ENCODE measurements at places on chromosomes 3 and 15.

- no peak for DNase-seq
Measured at GRCh38 chr3:31906182-31906581, 74.9 kb downstream of the OSBPL10 start.

GRCh38 chr15:56616551-56616950 lies 116.8 kb downstream of the ZNF280D start:
- DNase-seq, result no peak

DNA sequence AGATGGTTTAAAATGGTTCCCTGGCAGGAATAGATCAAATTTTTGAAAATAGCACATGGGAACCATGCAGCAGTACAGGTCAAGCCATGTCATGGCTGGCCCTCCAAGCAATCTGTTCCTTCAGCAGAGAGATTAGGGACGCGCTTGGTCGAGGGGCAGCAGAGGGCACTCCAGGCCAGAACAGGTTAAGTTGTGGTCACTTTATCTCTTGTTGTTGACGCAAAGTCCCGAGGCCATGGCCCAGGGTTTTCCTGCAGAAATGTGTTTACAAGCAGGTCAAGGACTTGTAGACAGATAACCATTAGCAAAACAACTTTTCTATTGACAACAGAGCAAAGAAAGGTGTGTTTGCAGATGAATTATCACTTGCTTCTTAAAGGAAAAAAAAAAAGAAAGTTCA lies 570.0 kb upstream of the NR2F2 start:
- DNase-seq, result no peak

DNA sequence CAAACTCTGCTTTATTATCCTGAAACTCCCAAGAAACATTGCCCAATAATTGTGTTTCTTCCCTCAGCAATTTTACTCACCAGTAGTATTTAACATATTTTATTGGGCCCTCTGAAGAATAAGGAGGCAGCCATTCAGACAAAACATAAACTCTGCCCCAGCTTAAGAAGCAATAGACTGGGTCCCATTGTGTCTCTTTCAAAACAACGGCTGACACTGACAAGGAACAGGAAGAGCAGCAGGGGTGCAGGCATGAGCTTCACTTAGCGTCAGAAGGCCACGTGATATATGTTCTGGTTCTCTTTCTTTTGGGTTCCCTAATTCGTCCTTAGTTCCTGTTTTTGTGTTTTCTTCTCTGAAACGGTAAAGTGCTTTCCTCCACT lies 242.3 kb downstream of the FHIT start:
- DNase-seq, result no peak

DNA sequence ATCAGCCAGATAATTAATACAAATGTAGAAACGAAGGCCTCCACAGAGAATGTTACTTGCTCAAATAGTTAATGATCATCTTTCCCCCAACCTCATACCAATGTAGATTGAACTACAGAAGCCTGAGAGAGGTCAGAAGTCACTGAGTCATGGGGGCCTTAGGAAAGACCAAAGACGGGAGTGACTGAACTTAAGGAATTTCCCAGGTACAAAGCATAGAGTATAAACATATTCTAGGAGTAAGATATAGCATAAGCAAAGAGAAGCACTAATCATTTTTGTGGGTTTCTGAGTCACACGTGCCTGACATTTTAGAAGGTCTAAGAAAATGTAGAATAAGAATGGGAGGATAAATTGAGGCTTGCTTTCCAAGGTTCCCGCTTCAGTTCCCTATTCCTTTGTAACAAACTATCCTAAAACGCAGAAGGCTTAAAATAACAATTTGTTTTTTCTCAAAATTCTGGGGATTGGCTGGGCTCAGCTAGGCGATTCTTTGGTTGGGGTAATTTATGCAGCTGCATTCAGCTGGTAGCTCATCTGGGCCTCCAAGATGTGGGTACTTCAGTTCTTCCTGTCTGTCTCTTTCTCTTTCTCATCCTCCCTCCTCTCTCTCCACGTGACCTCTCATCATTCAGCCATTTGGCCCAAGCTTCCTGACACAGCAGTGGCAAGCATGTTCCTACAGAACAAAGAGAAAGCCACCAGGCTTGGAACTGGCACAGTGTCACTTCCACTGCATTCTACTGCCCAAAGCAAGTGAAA lies 422.6 kb downstream of the FOXP1 start:
- no peak for DNase-seq

DNA sequence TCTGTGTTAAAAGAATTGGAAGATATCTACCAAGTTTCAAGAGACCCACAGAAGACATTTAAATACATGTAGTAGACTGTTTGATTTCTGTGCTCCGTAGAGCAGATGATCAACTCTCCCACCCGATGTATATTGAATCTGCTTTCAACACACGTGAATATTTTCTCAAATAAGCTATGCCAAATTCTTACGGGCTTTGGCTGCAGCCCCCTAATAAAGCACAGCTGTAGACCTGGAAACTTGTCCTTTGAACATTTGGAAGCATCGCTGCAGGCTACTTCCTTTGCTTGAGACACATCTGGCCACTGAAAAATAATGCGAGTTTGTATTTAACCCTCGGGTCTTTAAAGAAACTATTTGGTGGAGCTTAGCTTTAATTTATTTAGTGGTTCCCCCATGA lies 98.3 kb upstream of the SELENOK start:
- no peak for DNase-seq

GRCh38 chr3:169699536-169700050 lies 36.1 kb upstream of the MECOM start:
- DNase-seq, result no peak

DNA sequence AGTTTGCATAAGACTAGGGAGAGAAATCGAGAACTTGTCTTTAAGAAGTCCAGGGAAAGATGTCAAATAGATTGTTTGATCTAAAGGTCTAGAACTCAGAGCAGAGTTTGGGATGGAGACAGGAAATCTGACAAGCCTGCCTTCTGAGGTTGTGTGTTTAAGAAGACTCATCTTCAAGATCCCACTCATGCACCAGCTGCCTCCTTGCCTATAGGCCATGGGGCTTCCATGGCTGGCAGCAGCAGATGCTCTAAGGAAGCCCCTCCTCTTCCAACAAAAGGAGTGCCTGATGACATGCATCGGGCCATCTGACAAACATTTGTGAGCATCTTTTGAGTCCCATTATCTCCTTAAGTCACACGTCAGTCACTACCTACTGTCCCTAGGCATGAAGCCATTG lies 47.4 kb downstream of the WNT5A start:
- DNase-seq, result no peak

- DNase-seq, result no peak
Measured at GRCh38 chr15:64017591-64018163, 28.6 kb downstream of the DAPK2 start.

- DNase-seq, result no peak
Measured at GRCh38 chr3:108089579-108089978, 1.3 kb downstream of the CD47 start.

DNA sequence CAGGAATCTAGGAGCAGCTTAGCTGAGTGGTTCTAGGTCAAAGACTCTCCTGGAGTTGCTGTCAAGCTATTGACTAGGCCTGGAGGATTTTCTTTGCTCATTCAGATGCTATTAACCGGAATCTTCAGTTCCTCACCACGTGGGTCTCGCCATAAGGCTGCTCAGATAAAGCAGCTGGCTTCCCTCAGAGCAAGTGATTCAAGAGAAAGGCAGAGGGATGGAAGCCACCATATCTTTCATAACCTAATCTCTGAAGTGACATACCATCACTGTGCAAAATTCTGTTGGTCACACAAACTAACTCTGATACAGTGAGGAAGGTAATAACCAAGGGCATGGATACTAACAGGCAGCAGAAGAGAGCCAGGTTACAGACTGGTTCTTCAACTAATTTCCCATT lies 72.7 kb upstream of the FLNB start:
- DNase-seq, result no peak

- DNase-seq, result no peak
Measured at GRCh38 chr15:79432345-79433275, 474 bp downstream of the MINAR1 start.

GRCh38 chr15:85578941-85579701 lies 198.7 kb downstream of the AKAP13 start:
- DNase-seq, result no peak

- no peak for DNase-seq
Measured at GRCh38 chr3:49173116-49173791, 1.9 kb downstream of the KLHDC8B start.

- DNase-seq, result no peak
Measured at GRCh38 chr3:32104492-32104891, 1.9 kb upstream of the GPD1L start.

GRCh38 chr3:22216601-22217000 lies 465.6 kb upstream of the ZNF385D start:
- no peak for DNase-seq

GRCh38 chr3:68207327-68207726 lies 552.9 kb upstream of the SUCLG2 start:
- DNase-seq, result no peak

- DNase-seq, result no peak
Measured at GRCh38 chr15:52343831-52344230, 48.2 kb upstream of the MYO5C start.

GRCh38 chr3:71653414-71653807 lies 69.9 kb upstream of the FOXP1 start:
- DNase-seq, result no peak

GRCh38 chr3:5275529-5275928 lies 88.0 kb downstream of the EDEM1 start:
- no peak for DNase-seq

DNA sequence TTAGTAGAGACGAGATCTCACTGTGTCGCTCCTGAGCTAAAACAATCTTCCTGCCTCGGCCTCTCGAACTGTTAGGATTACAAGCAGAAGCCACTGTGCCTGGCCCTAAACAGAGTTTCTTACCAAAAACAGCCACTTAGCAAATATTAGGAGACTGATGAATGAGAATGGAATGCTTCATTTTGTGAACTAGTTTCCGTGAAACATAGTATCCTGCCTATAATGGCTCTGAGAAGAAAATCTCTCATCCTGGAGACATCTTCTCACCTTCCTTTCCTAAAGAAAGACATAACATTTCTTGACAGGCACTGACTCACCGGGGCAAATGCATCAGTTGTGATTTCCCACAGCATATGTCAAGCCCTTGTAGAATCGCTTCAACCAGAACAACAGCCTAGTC lies 44.9 kb downstream of the GJD2 start:
- no peak for DNase-seq

- no peak for DNase-seq
Measured at GRCh38 chr15:75672646-75673425, 25.1 kb downstream of the SNX33 start.

GRCh38 chr15:48285329-48286214 lies 45.7 kb upstream of the DUT start:
- no peak for DNase-seq

GRCh38 chr3:122023335-122023910 lies 1.4 kb upstream of the ILDR1 start:
- DNase-seq, result no peak

GRCh38 chr3:158711886-158712285 lies 20.4 kb downstream of the RARRES1 start:
- no peak for DNase-seq

DNA sequence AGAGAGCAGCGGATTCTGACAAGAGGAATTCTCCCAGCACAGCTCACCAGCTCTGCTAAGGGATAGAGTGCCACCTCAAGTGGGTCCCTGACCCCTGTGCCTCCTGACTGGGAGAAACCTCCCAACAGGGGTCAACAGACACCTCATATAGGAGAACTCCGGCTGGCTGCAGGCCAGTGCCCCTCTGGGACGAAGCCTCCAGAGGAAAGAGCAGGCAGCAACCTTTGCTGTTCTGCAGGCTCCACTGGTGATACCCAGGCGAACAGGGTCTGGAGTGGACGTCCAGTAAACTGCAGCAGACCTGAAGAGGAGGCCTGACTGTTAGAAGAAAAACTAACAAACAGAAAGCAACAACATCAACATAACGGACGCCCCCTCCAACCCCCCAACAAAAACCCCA lies 31.3 kb upstream of the FGF12 start:
- DNase-seq, result no peak
